ENCODE measurements at places on chromosomes 2 and 18.

- DNase-seq = no peak
Measured at GRCh38 chr2:240811346-240812300, 8.4 kb downstream of the KIF1A start.

DNA sequence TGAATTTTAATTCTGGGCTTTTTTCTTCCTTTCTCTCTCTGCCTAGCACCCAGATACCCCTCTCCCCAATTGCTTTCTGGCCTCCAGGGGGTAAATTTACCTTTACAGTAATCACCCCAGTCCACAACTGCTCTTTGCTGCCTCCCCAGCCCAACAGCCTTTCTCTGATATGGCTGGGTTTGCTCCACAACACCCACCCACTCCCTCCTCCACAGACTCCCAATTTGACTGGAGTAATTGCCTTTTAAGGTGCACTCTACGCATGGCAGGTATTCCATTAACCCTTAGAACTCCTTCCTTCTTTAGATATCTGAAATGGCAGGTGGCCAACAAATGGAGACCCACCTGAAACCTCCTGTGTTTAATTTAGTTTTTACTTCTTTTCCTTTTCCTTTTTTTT, 3.6 kb downstream of the CELF4 start:
- no peak for DNase-seq

- DNase-seq = no peak
Measured at GRCh38 chr18:9951022-9951859, 37.4 kb downstream of the VAPA start.

DNA sequence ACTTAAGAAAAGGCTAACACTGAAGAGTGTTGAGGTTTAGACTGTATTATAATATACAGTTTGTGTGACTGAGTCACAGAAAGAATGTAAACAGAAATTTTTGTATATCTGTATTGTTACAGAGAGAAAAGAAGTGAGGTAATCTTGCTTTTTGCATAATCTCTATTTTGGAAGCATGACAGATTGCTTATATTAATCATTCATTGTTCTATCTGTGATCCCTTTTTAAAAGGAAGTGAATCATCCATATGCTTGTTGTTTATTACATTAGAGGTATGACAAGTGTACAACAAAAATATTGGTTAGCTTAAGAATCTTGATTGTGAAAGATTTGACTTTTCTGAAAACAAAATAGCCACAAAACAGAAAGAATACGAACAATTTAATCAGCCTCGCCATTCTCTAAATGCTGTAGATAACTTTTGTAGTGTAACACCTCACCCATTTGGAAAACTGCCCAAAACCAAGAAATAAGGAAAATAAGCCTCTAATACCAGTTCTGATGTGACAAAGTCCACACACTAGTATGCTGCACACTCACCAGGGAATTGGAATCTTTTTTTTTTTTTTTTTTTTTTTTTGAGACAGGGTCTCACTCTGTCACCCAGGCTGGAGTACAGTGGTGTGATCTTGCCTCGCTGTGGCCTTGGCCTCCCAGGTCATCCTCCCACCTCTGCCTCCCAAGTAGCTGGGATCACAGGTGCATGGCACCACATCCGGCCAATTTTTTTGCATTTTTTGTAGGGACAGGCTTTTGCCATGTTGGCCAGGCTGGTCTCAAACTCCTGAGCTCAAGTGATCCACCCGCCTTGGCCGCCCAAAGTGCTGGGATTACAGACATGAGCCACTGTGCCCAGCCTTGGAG, 91.5 kb upstream of the LPIN2 start:
- DNase-seq = no peak

DNA sequence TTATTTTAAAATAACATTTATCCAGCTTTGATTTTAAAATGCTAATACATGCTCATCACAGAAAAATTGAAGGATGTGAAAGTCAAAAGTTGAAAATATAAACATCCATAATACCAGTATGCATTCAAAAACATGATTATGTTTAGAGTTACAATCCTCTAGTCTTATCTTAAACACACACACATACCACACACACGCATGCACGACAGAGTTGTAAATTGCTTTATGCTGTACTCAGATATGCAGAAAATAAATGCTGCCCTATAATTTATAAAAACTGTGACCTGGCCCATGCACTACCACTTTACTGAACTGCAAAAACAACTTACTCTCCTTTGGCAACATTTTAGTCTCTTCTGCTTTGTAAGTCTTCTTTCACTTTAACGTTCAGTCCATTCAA, 793.0 kb upstream of the FANCL start:
- DNase-seq = no peak

GRCh38 chr2:37653093-37653492, 18.3 kb downstream of the CDC42EP3 start:
- no peak for DNase-seq

DNA sequence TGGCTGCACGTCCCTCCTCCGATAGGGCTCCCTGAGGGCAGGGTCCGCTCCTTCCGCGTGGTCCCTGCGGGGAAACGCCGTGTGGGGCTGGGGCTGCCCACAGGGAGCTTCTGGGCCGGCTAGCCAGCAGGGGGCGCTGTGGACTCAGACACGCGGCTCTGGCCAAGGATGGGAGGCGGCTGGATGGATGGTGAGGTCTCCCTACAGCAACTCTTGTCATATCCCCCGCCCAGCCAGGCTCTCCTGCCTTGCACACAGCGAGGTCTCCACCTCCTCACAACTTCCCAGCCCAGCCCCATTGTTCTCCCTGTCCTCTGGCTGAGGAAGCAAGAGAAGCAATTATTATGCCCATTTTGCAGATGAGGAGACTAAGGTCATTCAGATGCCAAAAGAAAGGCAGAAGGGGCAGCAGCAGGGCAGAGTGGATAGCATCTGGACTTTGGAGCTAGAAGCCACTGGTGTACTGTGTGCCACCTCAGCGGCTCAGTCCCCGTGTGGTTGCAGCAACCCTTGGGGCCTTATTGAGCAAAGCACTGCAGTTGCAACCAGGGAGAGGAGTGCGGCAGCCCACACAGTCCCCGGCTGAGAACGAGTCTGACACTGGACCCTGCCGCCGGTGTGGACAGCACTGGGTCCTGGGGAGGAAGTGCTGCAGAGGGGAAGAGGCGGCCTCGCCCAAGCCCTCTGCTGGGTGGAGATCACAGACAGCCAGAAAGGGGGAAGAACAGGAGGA, 99.0 kb downstream of the ZFP36L2 start:
- peak; percentile 86 for DNase-seq

- no peak for DNase-seq
Measured at GRCh38 chr2:69914950-69915945, at the start of gene MXD1. Gene MXD1 (plus strand): TSS chr2:69915109. CDS start chr2:69915331, 222 bp downstream.

- no peak for DNase-seq
Measured at GRCh38 chr2:5885451-5886173, 193.4 kb downstream of the SOX11 start.

DNA sequence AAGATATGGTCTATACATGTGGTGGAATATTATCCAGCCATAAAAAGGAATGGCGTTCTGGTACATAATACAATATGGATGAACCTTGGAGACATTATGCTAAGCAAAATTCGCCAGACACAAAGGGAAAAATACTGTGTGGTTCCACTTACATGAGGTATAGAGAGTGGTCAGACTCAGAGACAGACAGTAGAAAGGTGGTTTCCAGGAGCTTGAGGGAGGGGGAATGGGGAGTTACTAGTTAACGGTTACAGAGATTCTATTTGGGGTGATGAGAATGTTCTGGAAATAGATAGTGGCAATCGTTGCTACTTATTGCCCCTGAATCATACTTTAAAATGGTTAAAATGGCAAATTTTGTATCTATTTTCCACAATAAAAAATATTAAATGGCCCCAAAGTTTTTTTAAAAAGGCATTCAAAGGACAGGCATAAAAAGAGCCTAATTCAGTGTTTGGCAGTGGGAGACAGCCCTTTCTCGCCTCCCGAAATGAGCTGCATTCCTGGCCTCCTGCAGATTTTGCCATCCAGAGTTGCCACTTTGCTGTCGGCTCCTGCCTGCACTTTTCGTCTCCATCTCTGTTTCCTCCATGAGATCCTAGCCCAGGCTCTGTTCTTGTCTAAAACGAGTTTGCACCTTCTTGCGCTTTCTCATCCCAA, 13.5 kb downstream of the TNFRSF11A start:
- DNase-seq = no peak

DNA sequence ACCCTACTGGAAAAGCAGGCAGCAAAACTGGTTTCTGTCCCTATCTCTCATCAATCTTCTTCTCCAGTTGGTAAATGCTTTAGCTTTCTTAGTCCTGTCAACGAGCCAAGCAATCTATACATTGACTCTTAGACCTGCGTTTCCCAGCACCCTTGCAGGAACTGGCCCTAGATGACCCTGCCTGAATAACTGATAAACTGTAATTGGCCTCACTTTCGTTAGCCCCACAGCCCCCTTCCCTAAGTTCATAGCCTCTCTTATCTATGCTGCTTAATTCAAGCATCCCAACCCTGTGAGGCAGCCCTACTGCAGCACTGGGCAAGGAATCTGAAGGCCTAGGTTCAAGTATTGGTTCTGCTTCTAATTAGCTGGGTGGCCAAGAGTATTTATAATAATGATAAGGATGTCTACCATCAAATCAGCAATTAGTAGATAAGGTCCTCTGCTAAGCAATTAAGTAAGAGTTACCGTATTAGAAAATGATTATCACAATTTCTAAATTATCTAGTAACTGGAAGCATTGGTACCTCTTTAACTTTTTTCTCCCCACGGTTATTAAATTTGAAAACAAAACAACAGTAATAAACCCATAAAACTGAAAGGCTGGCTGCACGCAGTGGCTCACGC, 86.4 kb upstream of the RMDN2 start:
- DNase-seq = no peak
